ENCODE measurements at places on chromosomes 7 and 10. TPM values are rescaled to one million over a fixed set of nuclear protein-coding genes. Genes with fewer than 3 reads are reported as not detected.

Gene CH25H
- total RNA-seq = not detected

Gene CNPY1
- total RNA-seq = 2.4 TPM

Gene SLC29A3
- 5.3 TPM for total RNA-seq

Gene GOLGA7B
- total RNA-seq = 0.36 TPM

Gene PLXNA4
- total RNA-seq = 21.7 TPM

Gene AKR1C2
- total RNA-seq = 3.8 TPM

Gene TMEM270
- not detected for total RNA-seq

Gene ST8SIA6
- total RNA-seq = not detected

Gene AMPH
- 32.4 TPM for total RNA-seq

Gene CALML3
- not detected for total RNA-seq

DNA sequence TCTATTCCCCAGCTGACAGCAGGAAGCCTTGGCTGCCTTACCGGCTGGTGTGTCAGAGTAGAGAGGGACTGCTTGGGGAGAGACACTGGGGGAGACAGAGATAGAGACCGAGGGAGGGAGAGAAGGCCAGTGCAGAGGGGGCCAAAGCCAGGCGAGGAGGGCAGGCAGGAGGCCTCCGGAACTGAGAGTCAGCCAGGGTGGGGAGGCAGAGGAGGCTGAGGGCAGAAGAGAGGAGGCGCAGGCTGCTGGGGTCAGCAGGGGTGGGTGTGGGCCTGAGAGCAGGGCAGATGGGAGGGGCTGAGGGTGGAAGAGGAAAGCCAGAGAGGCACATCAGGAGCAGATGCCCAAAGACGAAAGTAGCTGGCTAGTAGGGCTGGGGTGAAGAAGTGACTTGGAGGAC, 57.2 kb upstream of the PAX2 start:
- no peak for DNase-seq

- DNase-seq = no peak
These were observed 59.9 kb downstream of the INSIG1 start for GRCh38 chr7:155357573-155358041.

GRCh38 chr10:78582540-78582939, 486.2 kb upstream of the ZMIZ1 start:
- DNase-seq = no peak

- DNase-seq = no peak
These were observed 316.1 kb upstream of the MTPN start for GRCh38 chr7:136293272-136293671.

- DNase-seq = no peak
These were observed 921.3 kb upstream of the AUTS2 start for GRCh38 chr7:68676813-68677535.

GRCh38 chr10:118045837-118046394, 825 bp downstream of the RAB11FIP2 start:
- DNase-seq = no peak

GRCh38 chr7:122143376-122143750, 686 bp downstream of the AASS start:
- DNase-seq = peak; percentile 37

DNA sequence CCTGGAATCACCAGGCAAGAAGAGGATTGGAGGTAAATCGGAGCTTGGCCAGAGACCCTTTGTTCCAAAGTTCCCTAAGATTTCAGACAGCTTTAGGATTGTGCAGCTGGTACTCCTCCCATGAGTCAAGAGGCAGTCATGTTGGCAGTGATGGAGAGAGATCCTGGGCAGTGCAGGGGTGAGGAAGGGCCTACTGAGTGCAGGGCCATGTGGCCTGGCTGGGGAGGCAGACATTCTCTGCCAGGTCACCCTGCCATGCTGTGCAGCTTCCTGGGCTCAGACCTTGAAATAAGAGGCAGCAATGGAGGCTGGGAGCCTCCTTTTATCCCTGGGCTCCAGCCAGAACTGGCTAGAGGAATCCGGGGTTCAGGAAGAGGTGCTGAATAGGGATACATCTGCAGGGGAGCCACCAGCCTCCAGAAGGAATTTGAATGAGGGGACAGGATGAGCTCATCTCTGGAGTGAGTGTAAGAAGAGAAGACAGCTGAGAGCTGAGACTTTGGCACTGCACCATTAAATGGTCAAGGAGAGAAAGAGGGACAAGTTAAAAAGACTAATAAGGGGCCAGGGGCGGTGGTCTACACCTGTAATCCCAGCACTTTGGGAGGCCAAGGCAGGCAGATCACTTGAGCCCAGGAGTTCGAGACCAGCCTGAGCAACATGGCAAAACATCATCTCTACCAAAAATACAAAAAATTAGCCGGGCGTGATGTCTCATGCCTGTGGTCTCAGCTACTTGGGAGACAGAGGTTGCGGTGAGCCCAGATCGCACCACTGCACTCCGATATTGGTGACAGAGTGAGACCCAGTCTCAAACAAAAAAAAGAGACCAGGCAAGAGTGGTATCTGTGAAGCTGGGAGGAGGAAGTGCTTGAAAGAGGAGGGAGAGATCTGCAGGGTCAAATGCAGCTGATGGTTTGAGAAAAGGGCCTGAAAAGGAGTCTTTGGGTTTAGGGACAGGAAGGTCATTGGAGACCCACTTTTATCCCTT, 12.0 kb downstream of the SFTPD start:
- no peak for DNase-seq

- no peak for DNase-seq
These were observed 54.1 kb upstream of the ANTXRL start for GRCh38 chr10:46232666-46233065.

GRCh38 chr7:50663396-50664102, 98.3 kb upstream of the DDC start:
- DNase-seq = no peak

All from neural crest cell (in vitro differentiated cells).